Uterus (tissue), 4 donors: ENCODE measurements at places on chromosomes 2 and 18. TPM values are rescaled to one million over a fixed set of nuclear protein-coding genes. Genes with fewer than 3 reads are reported as not detected.

The POTEC gene
- total RNA-seq = not detected

DNA sequence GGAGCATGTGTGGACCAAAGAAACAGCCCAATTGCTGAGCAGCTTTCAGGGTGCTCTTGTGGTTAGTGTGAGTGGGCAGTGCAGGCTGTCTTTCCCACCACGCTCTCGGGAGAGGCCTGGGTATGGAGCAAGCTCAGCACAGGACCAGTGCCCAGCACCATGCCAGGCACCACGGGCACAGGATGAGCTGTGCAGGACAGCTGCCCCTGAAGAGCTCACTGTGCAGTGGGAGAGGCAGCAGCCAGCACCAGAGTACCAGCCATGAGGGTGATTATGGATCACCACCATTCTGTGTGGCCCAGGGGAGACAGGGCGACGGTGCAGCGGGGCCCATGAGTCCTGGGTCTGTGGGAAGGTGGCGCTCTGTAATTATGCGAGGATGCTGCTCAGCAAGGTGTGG, 29.7 kb upstream of the FAHD2A start:
- no peak for DNase-seq

The LAMA1 gene
- total RNA-seq = 1.8 TPM

- DNase-seq = no peak
Measured at GRCh38 chr18:48358868-48359267, 50.3 kb downstream of the ZBTB7C start.

The EVX2 gene
- not detected for total RNA-seq

- DNase-seq = no peak
Measured at GRCh38 chr2:238462782-238463396, 36.2 kb downstream of the ASB1 start.

The PLGLB2 gene
- 0.26 TPM for total RNA-seq

DNA sequence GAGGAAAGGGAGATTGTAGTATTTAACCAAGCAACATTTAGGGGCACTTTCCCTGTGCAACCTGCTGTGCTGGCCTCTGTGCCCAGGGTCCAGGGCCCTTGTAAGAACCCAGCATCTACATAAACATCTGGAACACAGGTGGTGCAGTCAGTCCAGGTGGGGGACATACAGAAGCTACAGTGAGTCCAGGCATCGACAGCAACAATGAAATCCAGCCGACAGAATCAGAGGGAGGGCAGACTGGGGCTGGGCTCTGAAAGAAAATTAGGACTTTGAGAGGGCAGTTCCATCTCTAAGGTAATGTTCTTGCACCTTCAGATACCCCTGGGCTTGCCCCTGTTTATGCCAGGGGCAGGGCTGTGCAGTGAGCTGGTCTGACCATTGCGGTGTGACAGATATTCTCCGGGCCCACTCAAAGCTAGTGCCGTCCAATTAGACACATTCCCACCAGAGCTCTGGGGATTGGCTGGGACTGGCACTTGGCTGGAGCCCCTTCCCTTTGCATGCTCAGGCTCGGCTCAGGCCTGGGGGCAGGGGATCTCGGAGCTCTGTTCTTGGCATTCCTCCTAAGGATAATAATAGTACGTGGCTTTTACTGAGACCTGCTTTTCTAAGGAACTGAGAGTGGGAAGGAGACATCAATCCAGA, 5.4 kb downstream of the LBH start:
- DNase-seq = no peak

GRCh38 chr2:233414777-233415570, 60.7 kb downstream of the DGKD start:
- DNase-seq = no peak

DNA sequence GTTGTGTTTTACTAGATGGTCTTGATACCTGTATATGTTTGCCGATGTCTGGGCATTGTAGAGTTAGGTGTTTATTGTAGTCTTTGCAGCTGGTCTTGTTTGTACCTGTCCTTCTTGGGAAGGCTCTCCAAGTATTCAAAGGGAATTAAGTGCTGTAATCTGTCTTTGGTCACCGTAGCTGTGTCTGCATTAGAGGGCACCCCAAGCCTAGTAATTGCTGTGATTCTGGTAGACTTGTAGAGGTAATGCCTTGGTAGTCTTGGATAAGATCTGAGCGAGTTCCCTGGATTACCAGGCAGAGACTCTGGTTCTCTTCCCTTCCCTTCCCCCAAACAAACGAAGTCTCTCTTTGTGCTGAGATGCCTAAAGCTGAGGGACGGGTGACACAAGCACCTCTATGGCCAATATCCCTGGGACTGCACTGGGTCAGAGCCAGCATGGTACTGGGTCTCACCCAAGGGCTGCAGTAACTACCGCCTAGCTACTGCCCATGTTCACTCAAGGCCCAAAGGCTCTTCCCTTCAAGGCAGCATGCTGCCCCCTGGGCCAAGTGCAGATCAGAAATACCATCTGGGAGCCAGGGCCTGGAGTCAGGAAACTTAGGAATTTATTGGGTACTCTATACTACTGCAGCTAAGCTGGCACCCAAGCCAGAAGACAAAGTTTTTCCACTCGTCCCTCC, 27.1 kb downstream of the STPG4 start:
- no peak for DNase-seq

The DYNAP gene
- total RNA-seq = not detected

DNA sequence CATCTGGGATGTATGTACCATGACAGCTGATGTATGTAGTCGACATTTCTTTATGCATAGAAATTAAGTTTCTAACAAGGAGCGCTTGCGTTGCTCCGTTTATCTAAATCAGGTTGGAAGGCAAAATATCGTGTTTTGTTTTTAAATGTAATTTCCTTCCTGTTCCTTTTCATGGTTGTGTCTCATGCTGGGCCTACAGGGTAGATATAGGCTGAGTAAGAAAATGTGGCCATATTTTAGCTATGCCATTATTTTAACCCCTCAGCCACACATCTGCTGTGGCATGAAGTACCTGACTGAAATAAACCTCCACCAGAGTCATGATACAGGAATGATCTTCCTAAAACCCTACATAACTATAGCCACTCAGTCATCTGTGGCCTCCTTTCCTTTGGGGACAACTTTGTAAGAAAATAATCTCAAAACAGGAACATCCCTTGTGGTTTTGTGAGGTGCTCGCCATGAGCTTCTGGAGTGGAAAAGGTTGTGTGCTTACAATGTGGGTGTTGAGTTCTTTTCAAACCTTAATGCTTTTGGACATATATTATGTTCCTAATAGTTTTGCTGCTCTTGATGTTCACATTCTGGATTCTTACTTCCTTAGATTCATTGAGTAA, 214.3 kb downstream of the FAM210A start:
- no peak for DNase-seq

DNA sequence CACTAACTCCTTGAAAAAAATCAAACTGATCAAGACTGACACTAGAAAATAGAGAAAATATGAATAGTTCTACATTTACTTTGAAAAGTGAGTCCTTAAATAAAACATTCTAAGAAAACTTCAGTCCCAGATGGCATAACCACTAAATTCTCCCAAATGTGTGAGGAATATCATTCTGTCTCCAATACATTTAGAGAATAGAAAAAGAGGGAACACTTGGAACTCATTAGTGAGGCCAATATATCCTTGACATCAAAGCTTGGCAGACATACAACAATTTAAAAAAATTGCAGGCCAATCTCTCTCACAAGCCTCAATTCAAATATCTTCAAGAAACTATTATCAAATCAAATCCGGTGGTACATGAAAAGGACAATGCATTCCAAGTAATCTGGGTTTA, 79.3 kb upstream of the TMEM247 start:
- no peak for DNase-seq

The FAM124B gene
- 5.7 TPM for total RNA-seq

The NFATC1 gene
- total RNA-seq = 9.2 TPM

GRCh38 chr2:96291751-96292150, 13.6 kb downstream of the SNRNP200 start:
- no peak for DNase-seq

GRCh38 chr2:205775097-205775877, 93.0 kb downstream of the NRP2 start:
- no peak for DNase-seq

DNA sequence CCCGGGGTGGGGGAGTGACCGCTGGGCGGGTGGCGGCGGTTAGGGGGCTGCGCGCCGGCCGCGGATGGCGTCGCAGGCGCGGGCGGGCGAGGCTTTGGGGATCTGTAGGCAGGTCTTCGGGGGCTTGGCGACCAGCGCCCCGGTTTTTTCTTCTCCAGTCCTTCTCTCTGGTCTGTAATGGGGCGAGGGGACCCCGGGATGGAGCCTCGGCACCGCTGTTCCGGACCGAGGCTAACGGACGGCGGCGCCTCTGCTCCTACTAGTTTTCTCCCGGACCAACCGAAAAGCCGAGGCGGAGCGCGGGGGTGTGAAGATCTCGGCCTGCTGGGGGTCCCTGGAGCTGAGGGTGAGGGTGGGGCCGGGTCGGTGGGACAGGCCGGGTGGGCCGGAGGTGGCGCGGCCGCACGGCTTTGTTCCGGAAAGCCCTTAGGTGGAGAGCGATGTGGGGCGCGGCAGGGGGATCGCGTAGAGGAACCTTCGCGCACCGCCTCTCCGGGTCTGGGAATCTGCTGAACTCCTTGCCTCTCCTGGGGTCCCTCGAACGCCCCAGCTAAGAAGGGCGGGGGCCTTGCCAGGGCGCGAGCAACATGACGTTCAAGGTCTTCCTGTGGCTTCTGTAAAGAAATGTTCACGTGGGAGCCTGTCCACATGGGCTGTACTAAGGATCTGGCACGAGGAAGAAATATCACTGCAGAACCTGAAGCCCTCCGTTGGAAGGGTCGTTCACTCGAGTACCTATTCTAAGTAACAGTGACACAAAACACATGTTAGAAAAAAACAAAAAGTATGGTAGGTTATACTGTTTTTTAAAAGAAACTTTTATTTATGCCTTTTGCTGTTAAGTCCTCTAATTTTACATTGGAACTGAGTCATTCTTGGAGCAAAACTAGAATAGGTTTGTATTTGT, 861 bp downstream of the SLC39A10 start:
- peak; percentile 49 for DNase-seq

DNA sequence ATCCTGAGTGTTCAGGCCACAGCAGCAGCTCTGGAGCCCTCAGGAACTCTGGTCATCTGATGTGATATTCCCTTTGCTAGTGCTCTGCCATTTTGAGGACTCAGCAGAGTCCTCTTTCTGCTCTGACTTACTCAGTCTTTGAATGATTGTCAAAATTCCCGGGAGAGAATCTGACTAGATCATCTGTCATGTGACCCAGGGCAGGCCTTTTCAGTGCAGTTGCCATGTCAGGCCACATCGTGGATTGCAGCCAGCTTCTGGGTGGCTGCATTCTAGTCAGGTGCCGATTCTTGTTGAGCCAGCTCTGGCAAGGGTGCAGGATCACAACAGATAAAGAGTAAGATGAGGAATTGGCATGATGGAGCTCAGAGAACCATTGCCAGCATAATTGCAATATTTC, 795.6 kb downstream of the CPS1 start:
- no peak for DNase-seq

- no peak for DNase-seq
Measured at GRCh38 chr18:3172097-3172496, 47.7 kb downstream of the MYOM1 start.

The SATB2 gene
- total RNA-seq = 1.0 TPM

The MERTK gene
- total RNA-seq = 10.6 TPM

The SCG2 gene
- total RNA-seq = not detected

The ST8SIA5 gene
- total RNA-seq = not detected

- DNase-seq = no peak
Measured at GRCh38 chr2:232890896-232891601, 21.0 kb downstream of the SNORC start.

GRCh38 chr2:119231975-119232665, 8.5 kb downstream of the STEAP3 start:
- no peak for DNase-seq

DNA sequence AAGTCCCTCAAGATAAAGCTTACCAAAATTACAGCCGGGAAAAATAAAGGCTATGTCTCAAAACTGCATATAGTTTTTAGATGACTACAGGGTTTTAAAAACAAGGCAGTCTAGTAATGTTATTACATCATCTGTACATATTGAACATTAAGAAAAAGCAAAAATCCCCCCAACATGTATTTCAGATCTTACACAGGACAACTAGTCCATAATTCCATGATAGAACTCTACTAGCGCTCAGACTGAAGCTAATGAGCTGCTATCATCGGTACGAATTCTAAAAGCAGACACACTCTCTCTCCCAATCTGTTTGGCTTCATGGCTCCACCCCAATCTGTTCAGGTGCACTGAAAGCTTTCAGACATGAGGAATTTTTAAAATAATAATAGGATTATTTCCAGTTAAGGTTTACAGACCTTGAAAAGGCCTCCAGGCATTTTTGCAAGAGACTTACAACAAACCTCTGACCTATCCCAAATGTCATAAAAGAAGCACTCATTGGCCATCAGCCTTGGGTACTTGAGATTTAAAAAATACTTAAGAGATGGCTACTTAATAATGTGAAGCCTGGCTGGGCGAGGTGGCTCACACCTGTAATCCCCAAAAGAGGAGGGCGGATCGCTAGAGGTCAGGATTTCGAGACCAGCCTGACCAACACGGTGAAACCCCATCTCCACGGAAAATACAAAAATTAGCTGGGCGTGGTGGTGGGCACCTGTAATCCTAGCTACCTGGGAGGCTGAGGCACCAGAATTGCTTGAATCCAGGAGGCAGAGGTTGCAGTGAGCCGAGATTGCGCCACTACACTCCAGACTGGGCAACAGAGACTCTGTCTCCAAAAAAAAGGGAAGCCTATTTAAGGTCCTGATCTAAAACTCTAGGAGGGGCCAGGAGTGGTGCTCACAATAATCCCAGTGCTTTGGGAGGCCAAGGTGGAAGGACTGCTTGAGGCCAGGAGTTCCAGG, 2.0 kb downstream of the NPC1 start:
- DNase-seq = no peak
